ENCODE measurements at places on chromosomes 5 and 9.
A peak's percentile ranks its signal among the peaks of the same experiment; 100 is the strongest.

GRCh38 chr5:133287500-133287899 is 235.7 kb downstream of the HSPA4 start:
- peak; percentile 25 for DNase-seq

GRCh38 chr5:176527246-176528222 is 9.7 kb downstream of the RNF44 start:
- DNase-seq = no peak

DNA sequence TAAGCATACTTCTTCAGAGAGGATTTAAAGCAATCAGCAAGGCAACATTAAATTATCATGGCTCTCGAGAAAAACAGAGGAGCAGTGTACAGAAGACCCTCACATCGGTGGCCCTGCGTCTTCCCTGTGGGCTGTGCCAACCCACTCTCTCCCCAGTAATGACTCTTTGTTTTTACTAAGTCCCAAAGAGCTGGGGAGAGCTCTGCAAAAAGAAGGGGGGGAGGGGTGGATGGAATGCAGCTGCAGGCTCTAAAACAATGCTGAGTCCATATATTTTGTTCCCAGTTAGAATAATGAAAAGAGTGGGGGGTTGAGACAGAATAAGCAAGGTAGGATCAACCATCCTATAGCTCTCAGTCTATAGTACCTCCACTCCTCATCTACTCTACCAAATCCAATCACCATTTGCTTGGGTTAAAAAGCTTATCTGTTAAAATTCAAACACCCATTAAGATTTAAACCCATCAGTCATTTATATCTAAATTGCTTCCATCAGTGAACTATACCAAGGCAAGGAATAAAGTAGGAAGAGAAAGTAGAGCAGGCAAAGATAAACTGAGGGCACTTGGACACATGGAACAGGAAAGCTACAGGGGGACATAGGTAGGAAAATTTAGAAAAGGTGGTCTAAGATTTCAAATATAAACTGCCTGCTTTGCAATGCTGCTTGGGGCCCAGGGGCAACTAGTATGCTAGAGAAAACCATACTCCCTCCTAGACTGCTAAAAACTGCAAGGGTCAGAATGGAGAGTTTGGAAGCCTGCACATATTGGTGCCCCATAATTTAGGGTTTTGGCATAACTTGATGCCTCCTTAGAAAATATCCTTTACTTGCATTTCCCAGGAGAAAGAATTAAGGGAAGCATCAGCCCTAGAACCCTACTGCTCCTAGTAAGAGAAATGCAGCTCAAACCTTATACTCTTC is 20.6 kb downstream of the ELL2 start:
- DNase-seq = no peak

DNA sequence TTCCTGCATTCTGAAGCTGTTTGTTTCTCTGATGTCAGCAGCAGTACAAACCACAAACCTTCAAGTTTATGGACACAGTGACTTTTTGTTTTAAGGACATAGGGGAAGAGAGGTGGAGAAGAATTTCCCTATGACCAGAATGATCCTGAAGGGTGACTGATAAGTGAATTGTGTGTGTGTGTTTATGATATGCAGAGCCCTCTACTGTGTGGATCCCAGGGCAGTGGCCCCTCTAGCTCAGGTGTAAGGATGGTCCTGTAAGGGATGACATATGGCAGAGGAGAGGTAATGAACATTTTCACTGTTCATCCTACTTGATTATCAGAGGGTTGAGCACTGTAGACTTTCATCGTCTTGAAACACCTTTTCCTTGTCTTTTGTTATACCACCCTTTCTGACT is 30.6 kb upstream of the TMED7 start:
- no peak for DNase-seq

DNA sequence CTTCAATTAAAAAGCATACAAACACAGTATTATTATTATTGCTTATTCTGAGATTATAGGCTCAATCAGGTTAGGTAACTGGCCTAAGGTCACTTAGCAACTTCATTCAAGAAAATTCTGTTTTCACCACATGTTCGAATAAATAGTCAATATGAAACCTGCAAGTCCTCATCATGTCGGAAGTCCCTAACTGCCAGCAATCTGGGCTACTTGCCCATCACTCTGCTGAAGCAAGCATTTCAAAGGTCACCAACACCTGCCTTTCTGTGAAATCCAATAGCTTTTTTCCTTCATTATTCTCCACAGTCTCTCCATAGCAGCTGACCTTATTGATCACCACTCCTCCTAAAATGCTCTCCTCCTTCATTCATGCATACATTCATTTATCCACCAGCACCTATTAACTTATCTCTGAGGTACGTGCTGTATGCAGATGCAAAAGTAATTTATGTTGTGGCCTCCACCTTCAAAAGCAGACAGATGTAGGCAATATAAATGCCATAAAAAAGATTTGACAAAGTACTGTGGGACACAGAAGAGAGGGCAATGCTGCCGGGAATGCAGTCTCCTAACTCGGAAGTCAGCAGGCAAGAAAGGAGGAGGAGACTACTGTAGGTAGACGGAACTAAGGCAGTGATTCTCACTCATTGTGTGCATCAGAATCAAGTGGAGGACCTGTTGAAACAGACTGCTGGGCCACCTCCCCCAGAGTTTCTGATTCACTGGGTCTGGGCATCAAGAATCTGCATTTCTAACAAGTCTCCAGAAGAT is 310.9 kb downstream of the BNC2 start:
- DNase-seq = no peak

DNA sequence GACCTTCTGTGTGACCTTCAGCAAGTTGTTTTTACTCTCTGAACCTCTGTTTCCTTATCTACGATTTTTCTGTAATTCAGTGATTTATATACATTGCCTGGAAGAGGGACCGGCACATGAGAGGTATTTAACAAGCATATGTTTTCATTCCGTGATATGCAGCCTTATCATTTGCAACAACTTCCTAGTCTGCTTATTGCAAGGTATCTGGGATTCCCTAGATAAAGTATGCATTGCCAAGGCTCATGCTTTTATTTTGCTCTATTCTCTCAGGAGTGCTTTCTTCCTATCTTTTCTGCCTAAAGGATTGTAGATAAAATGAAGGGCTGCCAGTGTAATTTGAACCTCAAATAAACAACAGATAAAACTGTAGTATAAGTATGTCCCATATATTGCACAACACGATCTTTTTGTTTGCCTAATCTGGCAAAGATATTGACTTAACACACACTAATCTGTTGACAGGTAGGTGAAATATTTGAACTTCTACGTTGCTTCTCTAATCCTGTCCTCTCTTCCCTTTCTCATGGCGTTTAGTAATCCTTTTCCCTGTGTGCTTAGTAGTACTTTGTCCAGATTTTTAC is 377.2 kb upstream of the TNC start:
- no peak for DNase-seq

DNA sequence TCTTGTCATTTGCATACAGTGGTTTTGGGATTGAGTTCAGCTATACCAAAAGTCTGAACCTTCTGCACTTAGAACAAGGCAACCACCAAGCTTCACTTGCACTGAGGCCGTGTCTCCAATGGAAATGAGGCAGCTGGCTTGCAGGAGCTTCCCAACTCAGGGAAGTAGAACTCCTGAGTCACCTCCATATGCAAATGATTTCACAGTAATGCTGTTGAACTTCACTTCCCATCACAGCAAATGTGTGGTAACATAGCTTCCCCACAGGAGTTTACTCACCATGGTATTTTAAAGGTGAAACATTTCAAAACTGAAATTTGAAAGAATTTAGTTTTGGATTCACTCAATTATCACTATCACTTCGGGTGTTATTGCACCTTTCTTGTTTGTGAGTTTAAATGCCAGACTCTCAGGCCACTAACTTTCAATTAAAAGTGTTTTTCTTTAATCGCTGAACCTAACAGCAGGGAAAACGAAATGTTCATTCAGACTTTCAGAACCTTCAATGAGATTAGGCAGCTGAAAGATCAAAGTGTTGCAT is 9.0 kb downstream of the CD274 start:
- DNase-seq = no peak

DNA sequence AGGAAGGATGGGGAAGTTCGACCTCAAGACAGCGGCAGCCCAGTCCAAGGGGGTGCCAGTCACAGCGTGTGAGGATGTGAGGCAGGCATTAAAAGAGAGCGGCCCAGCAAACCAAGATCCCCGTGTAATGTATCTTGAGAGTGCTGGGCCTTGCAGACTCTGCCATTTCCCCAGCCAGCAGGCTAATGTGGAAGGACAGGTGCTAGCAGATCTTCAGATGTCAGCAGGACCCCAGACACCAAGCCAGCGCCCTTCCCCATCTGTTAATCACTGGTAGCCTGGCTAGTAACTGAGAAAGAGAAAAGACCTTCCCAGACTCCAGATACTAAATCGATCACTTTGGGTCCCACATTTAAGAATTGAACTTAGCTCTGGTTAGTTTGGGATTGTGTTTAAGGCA is 62.2 kb downstream of the NTRK2 start:
- no peak for DNase-seq

- no peak for DNase-seq
Measured at GRCh38 chr5:17444496-17444895, 53.5 kb upstream of the TAF11L2 start.

- no peak for DNase-seq
Measured at GRCh38 chr9:125983681-125984080, 236.5 kb downstream of the PBX3 start.

- no peak for DNase-seq
Measured at GRCh38 chr5:9040475-9040874, 505.4 kb downstream of the SEMA5A start.

GRCh38 chr5:144598451-144599068 is 427.9 kb downstream of the KCTD16 start:
- no peak for DNase-seq

- DNase-seq = no peak
Measured at GRCh38 chr5:135139381-135140134, 105.5 kb upstream of the PITX1 start.

DNA sequence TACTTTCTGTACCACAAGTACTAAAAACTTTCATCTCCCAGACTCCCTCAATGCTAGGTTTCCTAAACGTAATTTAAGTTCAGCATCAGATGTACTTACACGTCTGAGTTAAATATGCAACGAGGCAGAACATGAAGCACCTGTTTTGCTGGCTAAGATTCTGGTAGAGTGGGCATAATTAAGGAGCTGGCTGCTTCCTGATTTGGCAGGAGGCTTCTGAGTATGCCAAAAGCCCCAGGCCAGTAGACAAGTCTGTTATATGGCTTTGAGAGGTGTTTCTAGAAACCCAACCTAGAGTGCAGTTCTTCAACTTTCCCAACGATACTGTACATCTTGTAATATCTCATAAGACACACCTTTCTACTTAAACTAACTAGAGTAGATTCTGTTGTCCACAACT is 13.6 kb downstream of the TICAM2 start:
- no peak for DNase-seq

GRCh38 chr5:67221487-67222242 is 25.1 kb upstream of the CD180 start:
- DNase-seq = no peak

DNA sequence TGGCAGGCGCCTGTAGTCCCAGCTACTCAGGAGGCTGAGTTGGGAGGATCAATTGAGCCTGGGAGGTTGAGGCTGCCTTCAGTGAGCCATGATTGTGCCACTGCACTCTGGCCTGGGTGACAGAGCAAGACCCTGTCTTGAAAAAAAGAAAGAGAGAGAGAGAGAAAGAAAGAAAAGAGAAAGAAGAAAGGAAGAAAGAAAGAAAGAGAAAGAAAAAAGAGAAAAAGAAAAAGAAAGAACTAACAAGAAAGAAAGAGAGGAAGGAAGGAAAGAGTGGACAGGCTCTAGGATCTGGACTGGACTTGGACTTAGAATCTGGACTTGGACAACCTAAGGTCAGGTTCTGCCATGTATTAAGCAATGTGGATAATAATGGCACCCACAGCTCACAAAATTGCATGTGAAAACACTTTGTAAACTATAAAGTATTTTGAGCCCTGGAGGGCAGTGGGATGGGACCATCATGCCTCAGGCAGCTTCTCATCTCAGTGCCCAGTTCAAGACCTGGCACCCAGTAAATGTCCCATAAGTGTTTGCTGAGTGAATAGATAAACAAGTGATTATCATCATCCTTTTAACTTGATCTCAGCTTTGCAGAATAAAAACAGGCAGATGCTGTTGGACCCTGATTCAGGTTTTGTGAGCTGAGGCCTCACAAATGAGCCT is 12.8 kb upstream of the PHF19 start:
- no peak for DNase-seq

DNA sequence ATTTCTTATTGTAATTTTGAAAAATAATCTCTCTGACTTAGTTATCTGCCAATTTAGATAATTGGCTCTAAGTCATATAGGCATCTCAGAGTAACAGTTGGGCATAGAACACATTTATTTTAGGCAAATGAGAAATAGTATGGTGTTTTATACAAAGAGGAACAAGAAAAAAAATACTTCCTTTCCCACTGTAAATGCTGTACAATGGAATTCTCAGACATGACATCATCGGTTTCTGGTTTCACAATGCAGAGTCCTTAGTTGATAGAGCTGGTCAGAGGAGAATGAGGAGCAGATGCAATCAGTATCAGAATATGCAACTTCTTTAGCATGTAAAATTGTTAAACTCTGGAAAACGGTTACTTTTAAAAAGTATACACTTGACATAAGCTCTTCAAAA is 49.4 kb downstream of the PLK2 start:
- peak; percentile 76 for DNase-seq

DNA sequence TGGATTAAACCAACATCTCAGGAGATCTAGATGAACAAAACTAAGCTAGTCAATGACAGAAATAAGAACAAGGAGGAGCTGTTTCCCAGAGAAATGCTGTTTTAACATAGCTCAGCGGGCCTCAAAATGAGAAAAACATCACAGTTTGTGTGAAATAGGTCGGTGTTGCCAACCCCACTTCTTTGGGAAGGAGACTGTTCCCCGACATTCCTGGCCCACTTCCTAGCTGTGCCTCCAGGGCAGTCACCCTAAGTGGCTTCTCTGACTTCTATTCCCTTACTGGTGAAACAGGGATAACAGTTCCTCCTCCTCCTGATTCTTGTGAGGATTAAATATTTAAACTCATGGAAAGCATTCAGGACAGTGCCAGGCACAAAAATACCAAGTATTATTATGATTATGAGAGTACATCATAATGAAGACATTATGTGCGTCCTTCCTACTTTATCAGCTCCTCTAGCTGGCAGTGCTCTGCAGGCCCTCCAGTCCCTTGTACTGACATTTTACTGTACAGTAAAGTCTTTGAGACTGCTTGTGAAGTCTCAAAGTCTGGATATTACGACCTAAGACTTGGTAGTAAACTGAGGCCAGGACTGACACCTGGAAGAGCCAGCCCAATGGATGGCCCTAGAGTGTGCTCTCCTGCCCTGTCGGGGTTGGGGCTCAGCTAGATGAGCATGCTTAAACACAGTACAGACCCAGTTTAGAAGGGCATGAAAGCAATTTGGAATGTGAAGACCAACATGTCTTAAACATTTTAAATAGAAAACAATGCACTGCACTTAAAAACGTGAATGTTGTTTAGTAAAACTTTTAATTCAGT is 7.3 kb downstream of the ISCA1 start:
- no peak for DNase-seq
